ENCODE measurements at places on chromosomes 3 and 15.

GRCh38 chr3:46222435-46223161 lies 14.5 kb upstream of the CCR1 start:
- DNase-seq, result no peak

GRCh38 chr15:75033809-75034208 lies 10.4 kb downstream of the PPCDC start:
- no peak for DNase-seq

- no peak for DNase-seq
These were observed 704.2 kb downstream of the ROBO1 start for GRCh38 chr3:79063624-79064023.

DNA sequence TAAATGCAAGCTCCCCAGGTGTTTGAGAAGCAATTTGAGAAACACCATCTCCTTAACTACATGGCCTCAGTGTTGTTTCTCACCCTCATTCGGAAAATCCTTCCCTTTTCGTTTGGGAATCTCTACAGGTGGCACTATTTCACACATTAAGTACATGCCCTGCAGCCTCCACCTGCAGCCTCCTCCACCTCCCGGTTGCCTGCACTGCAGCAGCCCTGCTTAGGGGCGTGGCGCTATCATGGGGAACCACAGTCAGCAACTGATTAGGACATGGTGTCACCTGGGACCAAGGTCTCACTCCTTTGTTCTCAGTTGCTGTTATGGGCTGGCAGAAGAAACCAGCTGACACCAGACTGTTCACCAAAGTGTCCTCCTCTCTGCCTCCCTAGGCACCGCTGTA lies 11.7 kb upstream of the ZNF774 start:
- no peak for DNase-seq

DNA sequence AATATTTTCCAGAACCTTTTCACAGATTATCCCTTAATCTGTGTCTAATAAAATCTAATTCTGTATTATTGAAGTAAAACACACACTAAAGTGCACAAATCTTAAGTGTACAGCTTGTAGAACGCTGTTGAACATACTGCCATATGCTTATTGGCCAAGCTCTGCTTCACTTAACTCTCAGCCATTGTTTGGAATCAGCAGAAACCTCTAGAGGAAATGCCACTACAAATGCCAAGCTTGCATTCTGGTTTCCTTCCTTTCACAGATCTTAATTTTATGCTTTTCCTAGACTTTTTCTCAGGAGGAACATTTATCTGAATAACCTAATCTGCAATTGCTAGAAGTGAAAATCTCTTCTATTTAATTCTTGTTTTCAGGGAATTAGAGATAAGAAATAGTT lies 10.1 kb downstream of the MNS1 start:
- no peak for DNase-seq

DNA sequence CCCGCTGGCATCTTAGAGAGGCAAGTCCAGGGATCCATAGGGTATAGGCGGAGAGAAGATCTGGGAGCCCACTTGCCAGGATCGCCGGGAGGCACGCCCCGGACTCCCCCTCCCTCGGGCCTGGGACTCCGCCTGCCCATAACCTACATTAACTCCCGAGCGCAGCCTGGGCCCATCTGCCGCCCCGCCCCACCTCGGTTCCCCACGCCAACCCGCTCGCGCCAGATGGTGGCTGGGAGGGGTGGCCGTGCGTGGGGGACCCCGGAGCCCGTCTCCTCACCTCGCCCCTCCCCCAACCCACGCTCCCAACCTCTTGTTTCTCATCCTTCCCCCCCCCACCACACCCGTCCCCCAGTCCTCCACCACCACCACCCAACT lies 1.7 kb upstream of the DLL4 start:
- DNase-seq, result no peak

- no peak for DNase-seq
These were observed 29.2 kb upstream of the CYP11A1 start for GRCh38 chr15:74396445-74397238.

GRCh38 chr3:46926039-46926438 lies 48.5 kb downstream of the PTH1R start:
- no peak for DNase-seq

GRCh38 chr3:111252779-111253178 lies 181.2 kb downstream of the NECTIN3 start:
- DNase-seq, result no peak

DNA sequence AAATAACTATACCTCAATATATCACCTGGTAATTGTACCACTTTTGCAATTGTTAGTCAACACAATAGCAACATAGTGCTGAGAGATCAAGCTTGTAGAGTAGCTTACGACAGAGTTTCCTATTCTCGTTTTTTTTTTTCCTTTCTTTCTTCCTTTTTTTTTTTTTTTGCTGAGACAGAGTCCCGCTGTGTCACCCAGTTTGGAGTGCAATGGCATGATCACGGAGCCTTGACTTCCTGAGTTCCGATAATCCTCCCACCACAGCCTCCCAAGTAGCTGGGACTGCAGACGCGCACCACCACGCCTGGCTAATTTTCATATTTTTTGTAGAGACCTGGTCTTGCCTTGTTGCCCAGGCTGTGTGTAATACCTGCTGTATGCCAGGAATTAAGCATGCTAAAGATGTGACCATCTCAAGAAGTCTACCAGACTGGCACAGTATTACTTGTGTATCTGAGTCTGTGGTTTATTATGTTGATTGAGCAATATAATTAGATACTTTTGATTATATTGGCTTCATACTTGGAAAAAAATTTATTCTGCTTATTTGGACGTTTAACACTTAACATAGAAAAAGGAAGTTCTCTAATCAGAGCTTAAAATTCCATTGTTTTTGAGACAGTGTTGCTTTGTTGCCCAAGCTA lies 3.0 kb downstream of the SELENOT start:
- no peak for DNase-seq

GRCh38 chr3:18008706-18009368 lies 266.4 kb upstream of the TBC1D5 start:
- no peak for DNase-seq

GRCh38 chr3:147089286-147089685 lies 317.1 kb downstream of the ZIC4 start:
- no peak for DNase-seq

DNA sequence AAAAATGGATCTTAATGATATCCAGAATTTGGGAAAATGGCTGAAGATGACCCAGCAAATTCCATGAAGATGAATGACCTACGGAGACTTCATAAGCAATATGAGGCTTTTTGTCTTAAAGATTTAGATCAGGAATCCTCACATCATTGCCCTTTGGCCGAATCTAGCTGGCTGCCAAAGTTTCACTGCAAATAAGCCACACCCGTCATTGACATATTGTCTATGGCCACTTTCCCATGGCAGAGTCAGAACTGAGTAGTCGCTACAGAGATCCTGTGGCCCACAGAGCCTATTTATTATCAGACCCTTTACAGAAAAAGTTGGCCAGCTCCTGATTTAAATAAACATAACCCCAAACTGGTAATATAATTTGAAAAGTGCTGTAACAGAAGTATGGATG lies 307.4 kb upstream of the RARB start:
- no peak for DNase-seq

GRCh38 chr15:96355568-96356187 lies 25.2 kb downstream of the NR2F2 start:
- no peak for DNase-seq

DNA sequence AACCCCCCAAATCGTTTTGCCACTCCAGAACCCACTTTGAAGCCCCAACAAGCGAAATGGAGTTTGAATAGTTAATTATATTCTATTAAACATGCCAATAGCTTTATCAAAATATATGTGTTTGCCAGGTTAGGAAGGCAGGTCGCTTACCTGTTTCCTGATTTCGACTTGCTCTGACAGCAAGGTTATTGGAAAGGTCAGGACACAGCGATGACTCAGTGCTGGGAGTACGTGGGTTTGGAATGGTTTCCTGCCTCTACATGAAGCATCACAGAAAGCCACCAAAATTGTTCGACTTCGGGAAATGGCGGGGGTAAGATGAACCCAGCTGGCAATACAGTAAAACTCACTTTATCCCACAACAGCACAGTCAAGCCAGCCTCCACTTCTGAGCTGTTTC lies 135.6 kb upstream of the ABI3BP start:
- DNase-seq, result no peak

DNA sequence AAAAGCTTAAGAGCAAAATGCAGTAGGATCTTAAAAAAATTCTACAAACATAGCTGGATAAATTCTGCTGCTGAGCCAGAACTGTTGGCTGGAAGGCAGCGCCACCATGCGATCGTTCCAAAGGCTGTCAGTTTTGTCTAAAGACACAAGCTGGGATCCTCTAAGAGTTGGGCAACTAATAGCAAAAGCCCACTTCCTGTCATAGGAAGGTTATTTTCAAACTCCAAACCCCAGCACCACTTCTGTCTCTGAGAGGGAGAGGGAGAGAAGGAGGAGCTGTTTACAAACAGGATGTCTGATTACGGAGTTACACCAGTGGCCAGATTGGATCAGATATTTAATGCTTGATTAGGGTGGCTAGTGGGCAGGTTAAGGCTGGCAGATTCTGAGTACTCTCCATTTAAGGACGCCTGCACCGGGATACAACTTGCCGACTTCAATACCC lies 44.0 kb downstream of the EIF4E3 start:
- DNase-seq, result no peak

- no peak for DNase-seq
These were observed 86.2 kb downstream of the DHX30 start for GRCh38 chr3:47888986-47889757.

- DNase-seq, result no peak
These were observed 821.6 kb downstream of the SQOR start for GRCh38 chr15:46456456-46456855.

GRCh38 chr3:51559411-51559888 lies 20.9 kb downstream of the RAD54L2 start:
- no peak for DNase-seq

- no peak for DNase-seq
These were observed 294.3 kb downstream of the THSD4 start for GRCh38 chr15:71409541-71409940.

DNA sequence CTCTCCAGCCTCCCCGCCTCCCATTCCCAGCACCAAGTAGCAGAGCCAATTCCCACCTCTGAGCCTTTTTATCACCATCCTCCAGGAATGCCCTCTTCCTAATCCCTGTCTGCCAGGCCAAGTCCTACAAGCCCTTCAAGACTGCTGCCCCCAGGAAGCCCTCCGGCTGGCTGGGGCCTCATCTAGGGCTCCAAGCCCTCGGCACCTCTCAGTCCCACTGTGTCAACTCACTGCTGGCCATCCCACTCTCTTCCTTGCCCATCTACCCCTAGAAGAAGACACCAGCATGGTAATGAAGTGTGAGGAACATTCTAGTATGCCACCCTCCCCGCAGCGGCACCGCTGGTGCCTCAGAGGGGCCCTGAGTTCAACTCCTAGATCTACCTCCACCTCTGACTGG lies 10.0 kb upstream of the GRIP2 start:
- DNase-seq, result no peak

DNA sequence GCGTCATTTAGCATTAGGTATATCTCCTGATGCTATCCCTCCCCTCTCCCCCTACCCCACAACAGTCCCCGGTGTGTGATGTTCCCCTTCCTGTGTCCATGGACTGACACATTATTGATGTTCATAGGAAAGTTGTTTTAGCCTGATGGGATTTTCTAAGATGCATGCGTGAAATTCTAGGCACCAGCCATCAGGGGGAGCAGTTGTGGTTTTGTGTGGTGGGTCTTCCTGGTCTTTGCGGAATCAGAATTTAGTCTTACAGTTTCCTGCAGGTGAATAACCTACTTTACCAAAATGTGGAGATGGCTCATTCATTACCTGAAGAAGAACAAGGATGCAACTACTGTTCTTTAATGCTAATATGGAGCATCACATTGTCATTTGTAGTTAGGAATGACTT lies 455.0 kb upstream of the THBS1 start:
- DNase-seq, result peak; percentile 7

- DNase-seq, result no peak
These were observed 85.3 kb upstream of the MYZAP start for GRCh38 chr15:57506422-57506821.

DNA sequence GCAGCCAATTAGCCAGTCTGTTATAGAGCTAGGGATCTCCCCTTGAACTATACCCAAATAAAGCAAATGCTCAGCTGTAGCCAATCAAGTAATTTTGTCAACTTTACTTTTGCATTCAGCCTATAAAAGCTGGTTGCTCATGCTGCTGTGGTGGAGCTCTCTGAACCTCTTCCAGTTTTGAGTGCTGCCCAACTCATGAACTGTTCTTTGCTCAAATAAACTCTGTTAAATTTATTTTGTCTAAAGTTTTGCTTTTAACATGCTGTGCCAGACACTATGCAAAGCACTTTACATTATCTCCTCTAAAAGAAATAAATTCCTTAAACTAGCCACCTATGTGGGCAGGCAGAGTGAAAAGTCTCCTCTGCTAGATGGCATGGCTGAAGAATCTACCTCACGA lies 51.6 kb upstream of the PXYLP1 start:
- no peak for DNase-seq

GRCh38 chr15:78979456-78980320 lies 34.8 kb upstream of the CTSH start:
- no peak for DNase-seq

DNA sequence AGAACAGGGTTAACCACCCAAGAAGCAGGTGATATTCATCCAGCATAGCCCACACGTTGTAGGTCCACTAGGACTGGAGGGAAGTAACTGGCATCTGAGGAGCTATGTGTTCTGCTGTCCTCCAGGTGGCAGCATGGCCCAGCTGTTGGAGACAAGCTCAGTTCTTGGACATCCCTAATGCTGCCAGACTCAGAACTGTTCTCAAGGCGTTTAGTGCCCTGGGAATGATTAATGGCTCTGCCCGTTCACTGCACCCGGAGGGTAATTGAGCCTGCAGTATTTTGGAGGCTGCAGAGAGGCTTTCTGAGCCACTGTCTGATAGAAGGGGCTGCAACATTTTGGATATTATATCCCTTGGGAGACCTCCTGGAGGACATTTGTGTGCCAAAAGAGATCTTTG lies 521.3 kb upstream of the SEMA6D start:
- peak; percentile 17 for DNase-seq

DNA sequence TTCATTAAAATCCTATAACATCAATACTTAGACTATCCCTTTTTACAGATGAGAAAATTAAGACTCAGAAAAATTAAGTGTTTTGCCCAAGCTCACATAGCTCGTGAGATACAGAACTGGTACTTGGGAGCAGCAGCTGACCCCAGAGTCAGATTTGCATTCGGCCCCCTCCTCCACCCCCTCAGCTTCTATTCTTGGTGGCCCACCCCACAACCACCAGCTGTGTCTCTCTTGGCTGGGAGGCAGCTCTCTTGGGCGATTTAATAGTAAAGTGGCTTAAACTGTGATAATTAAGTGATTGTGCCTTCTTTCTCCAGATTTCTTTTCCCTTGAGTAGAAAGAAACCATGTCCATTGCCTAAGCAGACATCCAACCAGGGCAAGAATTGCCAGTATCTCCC lies 203.6 kb upstream of the PDZRN3 start:
- no peak for DNase-seq

DNA sequence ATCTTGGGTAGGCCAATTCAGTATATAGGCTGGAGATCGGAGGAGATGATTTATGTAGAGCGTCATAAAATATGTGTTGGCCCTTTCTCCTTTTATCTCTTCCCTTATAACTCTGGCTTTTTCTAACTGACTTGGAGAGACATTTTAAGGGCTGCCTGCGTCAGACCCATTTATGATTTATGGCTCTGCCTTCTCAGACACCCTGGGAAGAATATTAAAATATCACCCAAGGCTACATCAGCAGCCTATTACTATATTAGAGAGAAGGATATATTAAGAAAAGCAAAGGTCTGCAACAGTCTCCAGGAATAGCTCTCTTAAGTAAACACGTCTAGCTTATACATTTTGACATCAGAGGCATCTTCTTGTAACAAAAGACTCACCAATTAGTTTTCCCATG lies 179.4 kb downstream of the SV2B start:
- DNase-seq, result no peak
